ENCODE measurements at places on chromosomes 6 and 20.
A peak's percentile ranks its signal among the peaks of the same experiment; 100 is the strongest.

- DNase-seq = no peak
These were observed 2.2 kb downstream of the INSM1 start for GRCh38 chr20:20370094-20370575.

- DNase-seq = no peak
These were observed 940.5 kb upstream of the MANEA start for GRCh38 chr6:94636780-94637385.

DNA sequence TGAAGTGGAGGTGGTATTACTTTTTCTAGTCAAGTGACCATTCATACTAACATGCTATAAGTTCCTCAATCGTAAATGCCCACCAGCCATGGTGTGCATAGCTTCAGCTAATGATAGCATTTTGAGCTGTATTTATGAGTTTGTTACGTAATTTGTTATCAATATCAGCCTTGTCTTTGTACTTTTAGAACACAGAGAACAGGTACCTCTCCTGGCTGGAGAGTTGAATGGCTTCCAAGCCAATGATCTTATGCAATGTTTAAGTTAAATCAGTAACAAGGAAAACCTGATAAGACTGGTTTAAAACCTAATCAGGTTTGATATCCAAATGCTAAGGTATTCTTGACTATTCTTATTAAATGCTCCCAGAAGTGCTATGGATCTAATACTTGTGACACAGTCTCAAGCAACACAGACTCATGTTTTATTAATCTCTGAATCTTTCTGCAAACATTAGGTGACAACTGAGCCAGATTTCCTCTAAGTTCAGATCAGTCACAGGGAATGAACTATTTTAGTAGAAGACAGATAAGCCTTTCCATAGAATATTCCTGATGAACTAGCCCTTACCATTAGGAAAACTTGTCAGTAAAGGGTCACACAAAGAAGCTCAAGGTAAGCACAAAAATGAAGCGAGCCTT, 154.8 kb downstream of the PTPRK start:
- no peak for DNase-seq

DNA sequence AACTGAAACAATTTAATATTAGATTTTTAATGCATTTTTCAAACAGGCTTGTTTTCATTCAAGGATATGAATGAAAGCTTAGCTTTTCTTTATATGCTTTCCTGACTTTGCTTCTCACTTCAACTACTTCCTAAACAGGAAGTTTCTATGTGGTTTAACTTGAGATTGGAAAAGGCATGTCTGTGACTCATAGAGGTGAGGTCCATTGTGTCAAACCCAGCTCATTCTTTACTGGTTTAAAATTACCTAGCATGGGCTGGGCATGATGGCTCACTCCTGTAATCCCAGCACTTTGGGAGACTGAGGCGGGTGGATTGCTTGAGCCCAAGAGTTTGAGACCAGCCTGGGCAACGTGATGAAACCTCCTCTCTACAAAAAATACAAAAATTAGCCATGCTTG, 34.4 kb downstream of the EFHC1 start:
- DNase-seq = peak; percentile 17

- DNase-seq = no peak
These were observed 1173.9 kb upstream of the CITED2 start for GRCh38 chr6:140548366-140548765.

DNA sequence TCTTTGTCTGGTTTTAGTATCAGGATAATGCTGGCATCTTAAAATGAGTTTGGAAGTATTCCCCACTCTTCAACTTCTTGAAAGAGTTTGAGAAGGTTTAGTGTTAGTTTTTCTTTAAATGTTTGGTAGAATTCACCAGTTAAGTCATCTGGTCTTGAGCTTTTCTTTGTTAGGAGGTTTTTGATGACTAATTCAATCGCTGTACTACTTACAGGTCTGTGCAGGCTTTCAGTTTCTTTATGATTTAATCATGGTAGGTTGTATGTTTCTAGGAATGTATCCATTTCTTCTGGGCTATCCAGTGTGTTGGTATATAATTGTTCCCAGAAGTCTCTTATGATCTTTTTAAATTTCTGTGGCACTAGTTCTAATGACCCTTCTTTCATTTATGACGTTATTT, 215.5 kb downstream of the LRFN2 start:
- no peak for DNase-seq

- no peak for DNase-seq
These were observed 87.0 kb upstream of the RSPO3 start for GRCh38 chr6:127031511-127031910.

Data from EL (cell line).